ENCODE measurements at places on chromosomes 5 and 9.

DNA sequence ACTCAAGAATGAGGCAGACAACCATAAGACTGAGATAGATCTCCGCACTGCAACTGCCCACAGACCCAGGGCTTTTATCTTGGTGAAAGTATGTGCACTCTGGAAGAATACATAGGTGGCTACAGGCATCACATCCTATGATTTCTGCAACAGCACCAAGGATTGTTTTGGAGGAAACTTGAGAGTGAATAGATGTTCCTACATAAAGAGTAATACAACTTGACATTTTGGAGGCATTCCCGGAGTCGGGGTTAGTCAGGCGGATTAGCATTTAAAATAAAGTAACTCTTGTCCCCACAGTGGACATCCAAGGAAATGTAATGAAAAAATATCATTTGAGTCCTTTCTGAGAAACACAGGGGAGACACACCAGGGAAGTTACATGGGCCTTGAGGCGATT is 26.7 kb downstream of the TMEM174 start:
- no peak for DNase-seq

- DNase-seq = no peak
These were observed 80.8 kb downstream of the NTNG2 start for GRCh38 chr9:132242621-132243155.

DNA sequence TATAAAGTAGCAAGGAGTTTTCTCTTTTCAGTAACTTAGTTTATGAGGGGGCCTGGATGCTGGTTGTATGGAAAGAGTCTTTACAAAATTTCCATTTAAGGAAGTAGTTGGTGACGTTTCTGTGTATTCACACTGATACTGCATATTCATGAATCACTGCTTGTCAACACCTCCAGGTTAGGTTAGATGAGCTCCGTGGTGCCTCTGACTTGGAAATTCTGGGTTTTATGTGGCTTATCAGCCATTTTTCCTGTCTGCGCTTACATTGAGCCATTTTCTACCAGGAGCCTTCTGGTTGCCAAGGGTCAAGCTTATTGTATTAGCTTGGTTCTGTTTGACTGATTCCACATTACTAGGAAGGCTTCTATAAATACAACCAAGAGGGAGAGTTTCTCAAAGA is 128.3 kb downstream of the SLC28A3 start:
- DNase-seq = no peak

DNA sequence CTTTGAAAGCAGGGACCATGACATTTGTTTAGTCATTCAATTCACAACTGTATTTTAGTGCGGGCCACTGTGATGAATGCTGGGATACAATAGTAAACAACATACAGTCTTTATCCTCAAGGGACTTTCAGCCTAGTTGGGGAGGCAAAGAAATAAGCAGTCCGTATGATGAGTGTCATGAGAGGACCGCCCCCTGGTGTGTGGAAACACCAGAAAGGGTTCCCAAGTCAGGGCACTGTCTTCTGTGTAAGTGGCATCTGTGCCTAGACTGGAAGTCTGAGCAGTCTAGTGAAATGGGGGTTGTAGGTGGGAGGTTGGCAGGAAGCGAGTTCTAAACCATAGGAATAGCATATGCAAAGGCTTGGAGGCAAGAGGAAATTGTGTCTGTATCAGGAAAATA is 6.8 kb downstream of the C9orf43 start:
- DNase-seq = no peak

- no peak for DNase-seq
These were observed 3.9 kb upstream of the NFIB start for GRCh38 chr9:14317667-14318320.

GRCh38 chr9:33461492-33461891 is 12.2 kb downstream of the NOL6 start:
- DNase-seq = no peak

DNA sequence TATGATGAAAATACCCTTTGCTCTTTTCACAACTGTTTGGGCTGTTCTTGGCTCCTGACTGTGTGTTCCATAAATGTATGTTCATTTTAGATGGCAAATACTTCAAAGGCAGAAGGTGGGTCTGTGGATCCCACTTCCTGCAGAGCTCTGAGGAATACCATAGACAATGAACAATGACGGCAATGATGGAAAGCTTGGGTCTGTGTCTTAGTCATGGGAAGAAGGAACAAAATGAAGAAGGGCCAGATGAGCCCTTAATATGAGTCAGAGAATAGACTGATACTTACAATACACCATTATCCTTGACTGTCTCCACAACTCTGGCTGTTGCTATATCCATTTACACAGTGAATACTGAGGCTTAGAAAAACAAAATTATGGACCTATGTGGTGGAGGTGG is 126.0 kb downstream of the SLIT3 start:
- no peak for DNase-seq

GRCh38 chr5:19855931-19856330 is 132.1 kb downstream of the CDH18 start:
- DNase-seq = no peak

DNA sequence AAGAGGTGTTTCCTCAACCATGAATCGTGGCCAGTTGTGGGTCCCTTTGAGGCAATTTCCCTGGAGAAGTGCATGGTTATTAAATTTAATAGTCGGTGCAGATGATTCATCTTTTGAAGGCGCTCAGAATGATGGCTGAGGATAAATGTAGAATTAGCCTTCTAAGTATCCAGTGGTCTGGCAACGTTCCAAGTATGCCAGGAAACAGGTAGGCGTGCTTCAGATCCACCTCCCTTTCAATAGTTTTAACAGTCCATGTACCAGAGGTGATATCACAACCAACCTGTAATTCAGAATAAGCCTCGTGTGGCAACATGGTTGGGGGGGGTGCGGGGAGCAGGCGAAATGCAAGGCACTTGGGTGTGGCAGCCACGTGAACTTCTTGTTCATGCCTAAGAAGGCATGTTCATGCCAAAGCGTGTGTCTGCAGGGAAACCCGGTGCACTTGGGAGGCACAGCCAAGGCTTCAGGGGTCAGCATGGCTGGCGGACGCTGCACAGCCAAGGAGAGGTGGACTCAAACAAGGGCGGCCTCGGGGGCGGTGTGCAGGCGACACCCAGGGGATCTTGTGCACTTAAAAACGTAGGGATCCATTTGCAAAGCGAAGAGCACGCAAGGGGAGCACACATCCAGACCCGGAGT is 5.2 kb upstream of the NKD2 start:
- DNase-seq = no peak

GRCh38 chr9:587527-587926 is 254.0 kb upstream of the DMRT1 start:
- DNase-seq = no peak

DNA sequence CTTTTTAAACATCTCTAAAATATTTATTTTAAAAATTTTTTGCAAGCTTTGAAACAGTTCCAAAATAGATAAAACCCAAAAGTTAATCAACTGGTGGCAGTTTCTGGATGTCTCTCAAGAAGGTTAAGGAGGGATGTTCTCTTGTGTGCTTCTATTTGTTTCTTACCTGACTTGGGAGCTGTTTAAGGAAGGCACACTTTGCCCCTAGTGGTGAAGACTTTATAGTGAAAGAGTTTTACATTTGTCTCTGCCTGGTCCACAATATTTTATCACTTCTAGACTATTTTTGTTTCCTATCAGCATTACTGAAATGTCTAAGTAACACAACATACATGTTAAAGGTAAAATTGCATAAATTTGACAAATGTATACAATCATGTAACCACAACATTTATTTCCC is 552.8 kb downstream of the SEMA5A start:
- no peak for DNase-seq

DNA sequence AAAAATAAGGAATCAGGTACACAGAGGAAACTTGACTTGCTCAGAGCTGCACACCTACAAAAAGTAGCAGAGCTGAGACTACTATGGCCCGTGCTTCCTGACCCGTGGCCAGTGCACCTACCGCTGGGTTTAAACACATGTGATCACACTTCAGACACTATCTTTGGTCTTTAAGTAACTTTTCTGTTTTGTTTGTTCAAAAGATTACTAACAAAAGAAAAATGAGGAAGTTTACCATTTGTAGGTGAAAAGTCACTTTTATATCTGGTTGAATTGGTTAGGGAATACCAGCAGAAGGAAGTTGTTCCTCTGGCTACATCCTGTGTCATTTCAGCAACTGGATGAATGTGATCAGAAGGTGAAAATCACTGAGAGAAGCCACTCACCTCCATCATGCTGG is 6.5 kb upstream of the SYK start:
- DNase-seq = no peak

DNA sequence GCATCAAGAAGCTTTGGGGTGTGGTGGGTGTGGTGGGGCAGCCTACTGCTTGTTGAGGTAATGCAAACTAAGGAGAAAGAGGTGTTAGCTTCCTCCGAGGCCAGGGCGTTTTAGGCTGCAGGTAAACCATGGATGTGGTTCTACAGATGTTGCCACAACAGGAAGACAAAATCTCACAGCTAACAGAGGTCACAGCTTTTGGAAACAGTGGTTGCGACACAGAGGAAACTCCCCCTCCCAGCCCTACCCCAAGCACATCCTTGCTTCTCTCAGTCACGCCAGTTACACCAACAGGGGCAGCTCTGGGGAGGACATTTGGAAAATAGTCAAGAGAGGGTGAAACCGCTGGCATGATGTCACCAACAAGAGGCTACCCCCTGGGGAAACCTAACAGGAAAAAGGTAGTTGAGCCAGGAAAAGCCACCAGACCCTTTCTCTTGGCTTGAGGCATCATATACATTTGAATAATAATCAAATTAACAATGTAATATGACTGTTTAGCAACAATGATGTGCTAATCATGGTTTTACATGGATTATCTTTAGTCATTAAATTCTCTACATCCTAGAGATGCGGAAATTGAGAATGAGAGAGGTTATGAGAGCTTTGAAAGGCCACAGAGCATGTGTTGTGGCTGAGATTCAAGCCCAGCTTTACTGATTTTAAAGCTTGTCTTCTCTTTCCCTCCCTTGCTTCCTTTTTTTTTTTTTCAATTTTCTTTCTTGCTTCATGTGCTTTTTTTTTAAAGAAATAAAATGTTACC is 82.2 kb upstream of the IL12B start:
- peak; percentile 35 for DNase-seq

DNA sequence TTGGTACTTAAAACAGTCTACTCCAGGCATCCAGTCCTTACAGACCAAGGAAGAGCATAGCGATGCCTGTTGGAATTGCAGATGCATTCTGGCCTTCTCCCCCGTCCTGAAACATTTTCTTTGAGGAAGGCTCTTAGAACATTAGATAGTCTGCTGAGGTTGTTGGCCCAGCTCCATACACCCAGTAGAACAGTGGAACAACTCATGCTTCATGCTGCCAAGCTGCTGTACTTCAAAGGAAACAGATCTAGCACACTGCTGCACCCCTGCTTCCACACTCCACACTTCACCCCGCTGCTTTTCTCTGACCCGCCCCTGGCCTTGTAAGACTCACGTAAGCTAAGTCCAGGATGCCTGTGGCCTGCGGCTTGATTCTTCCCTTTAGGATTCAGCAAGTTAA is 33.4 kb upstream of the NCS1 start:
- no peak for DNase-seq

GRCh38 chr5:89395111-89395510 is 512.1 kb upstream of the MEF2C start:
- no peak for DNase-seq

- no peak for DNase-seq
These were observed 121.9 kb downstream of the OSTF1 start for GRCh38 chr9:75210215-75210614.

DNA sequence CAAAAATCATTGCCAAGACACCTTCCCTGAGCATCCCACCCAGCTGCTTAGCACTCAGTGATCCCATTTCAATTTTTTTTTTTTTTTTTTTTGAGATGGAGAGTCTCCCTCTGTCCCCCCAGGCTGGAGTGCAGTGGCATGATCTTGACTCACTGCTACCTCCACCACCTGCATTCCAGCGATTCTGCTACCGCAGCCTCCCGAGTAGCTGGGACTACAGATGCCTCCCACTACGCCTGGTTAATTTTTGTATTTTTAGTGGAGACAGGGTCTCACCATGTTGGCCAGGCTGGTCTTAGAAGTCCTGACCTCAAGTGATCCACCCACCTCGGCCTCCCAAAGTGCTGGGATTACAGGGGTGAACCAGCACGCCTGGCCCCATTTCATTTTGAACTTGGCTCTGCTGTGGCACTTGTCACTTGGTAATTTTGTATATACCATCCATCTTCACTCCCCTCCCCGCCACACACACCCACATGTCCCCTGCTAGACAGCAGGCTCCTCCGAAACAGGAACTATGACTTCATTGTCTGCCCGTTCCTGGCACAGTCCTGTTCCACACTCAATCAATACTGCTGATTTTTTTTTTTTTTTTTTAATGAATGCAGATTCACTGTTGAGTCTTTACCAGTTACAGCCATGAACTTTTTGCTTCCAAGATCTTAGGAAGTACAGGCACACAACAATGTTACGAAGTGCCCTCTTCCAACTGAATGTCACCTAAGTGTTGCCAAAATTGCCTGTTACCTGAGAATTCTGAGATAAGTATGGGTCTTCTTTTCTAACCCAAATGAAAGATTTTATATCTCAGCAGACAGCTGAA is 17.3 kb upstream of the ZBTB34 start:
- DNase-seq = no peak

DNA sequence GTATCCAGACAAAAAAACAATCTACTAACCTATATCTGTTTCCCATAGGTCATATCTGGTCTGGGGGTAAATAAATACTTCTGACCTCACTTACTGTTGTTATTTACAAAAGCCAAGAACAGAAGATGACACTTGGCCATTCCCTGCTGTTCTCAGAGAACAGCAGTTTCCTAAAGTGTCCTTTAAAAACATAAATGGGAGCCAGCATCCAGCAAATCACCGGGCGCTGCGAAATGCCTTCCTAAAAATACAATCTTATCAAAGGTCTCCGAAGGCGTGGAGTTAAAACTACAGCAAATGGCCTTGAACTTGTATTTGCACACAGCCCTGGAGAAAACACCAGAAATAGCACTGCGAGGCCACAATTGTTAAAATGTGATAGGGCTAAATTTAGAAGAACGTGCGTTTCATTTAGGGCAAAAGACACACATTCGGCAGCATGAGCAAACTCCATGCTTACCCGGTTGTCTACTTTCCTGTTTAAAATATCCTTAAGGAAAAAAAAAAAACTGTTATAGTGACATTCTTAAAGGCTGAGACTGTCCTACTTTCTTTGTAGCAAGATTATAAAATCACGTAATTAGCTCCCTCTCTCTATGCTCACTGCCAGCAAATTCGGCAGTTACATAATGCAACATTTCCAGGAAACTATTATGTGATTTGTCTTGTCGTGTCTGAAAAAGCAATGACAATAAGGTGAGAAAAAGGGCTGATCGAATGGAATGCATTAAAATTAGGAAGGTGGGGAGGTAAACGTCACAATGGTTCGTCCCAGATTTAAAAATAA is 1.5 kb downstream of the NFIL3 start:
- no peak for DNase-seq

GRCh38 chr5:135140446-135141204 is 106.6 kb upstream of the PITX1 start:
- DNase-seq = no peak

Data from stimulated activated CD8-positive, alpha-beta memory T cell treated with anti-CD3 and anti-CD28 coated beads, Interleukin-15, amount 100 ng/mL, for 1 hour (primary cell).